ENCODE measurements at places on chromosomes 7 and 10. TPM values are rescaled to one million over a fixed set of nuclear protein-coding genes. Genes with fewer than 3 reads are reported as not detected.

RNLS gene
- total RNA-seq, result 21.1 TPM

HMX3 gene
- not detected for total RNA-seq

TAS2R41 gene
- not detected for total RNA-seq

TMEM72 gene
- not detected for total RNA-seq

ARPC1B gene
- total RNA-seq, result 193 TPM

ZNF425 gene
- 3.1 TPM for total RNA-seq

ACTL6B gene
- not detected for total RNA-seq

GHRHR gene
- not detected for total RNA-seq

CALML3 gene
- total RNA-seq, result not detected

MCM10 gene
- 1.4 TPM for total RNA-seq

ASB15 gene
- total RNA-seq, result not detected

MTERF1 gene
- 8.5 TPM for total RNA-seq

DGKI gene
- 22.3 TPM for total RNA-seq

TYSND1 gene
- total RNA-seq, result 7.9 TPM

UBE2D4 gene
- total RNA-seq, result 5.4 TPM

TRIM24 gene
- total RNA-seq, result 6.3 TPM

OR6V1 gene
- not detected for total RNA-seq

APBB1IP gene
- total RNA-seq, result 0.19 TPM

TRPV6 gene
- total RNA-seq, result not detected

PKD2L1 gene
- not detected for total RNA-seq

VSTM2A gene
- total RNA-seq, result not detected

RBM20 gene
- total RNA-seq, result 0.19 TPM

PLAU gene
- total RNA-seq, result 53.0 TPM

OR2A12 gene
- not detected for total RNA-seq

KIF11 gene
- 42.0 TPM for total RNA-seq
